Posterior vena cava (tissue), 2 donors: ENCODE measurements at places on chromosomes 7 and 10. TPM values are rescaled to one million over a fixed set of nuclear protein-coding genes. Genes with fewer than 3 reads are reported as not detected.

The GRK5 gene
- total RNA-seq = 40.0 TPM

The TRUB1 gene
- total RNA-seq = 9.8 TPM

The ZFAND4 gene
- 11.6 TPM for total RNA-seq

The HTR7 gene
- total RNA-seq = 1.0 TPM

The PRF1 gene
- 5.2 TPM for total RNA-seq

The PCDH15 gene
- total RNA-seq = 0.60 TPM

The CEP55 gene
- total RNA-seq = 0.48 TPM

The CDNF gene
- 0.95 TPM for total RNA-seq

The BICC1 gene
- 28.5 TPM for total RNA-seq

The AGR2 gene
- total RNA-seq = not detected

The NYAP1 gene
- 1.4 TPM for total RNA-seq

The PI4K2A gene
- total RNA-seq = 13.8 TPM
